ENCODE measurements at places on chromosomes 12 and 14. TPM values are rescaled to one million over a fixed set of nuclear protein-coding genes. Genes with fewer than 3 reads are reported as not detected.
A peak's percentile ranks its signal among the peaks of the same experiment; 100 is the strongest.

GRCh38 chr14:73663548-73664212 lies 18.9 kb downstream of the DNAL1 start:
- no peak overlapping the region for H3K27ac ChIP-seq
- H3K36me3 ChIP-seq, result no peaks in the 10 kb centered on the region
- no peaks in the 10 kb centered on the region for H3K27me3 ChIP-seq
- no peak for DNase-seq

MMP17 gene
- total RNA-seq, result 31.2 TPM

- H3K27ac ChIP-seq, result no peak overlapping the region
- peaks cover 12% of the 10 kb centered on the region for H3K4me1 ChIP-seq
- no peak for DNase-seq
- no peak overlapping the region for H3K4me3 ChIP-seq
Observed at GRCh38 chr12:12511021-12511783, 51.5 kb downstream of the DUSP16 start.

ACOT4 gene
- total RNA-seq, result not detected

- H3K27ac ChIP-seq, result no peak overlapping the region
- no peak overlapping the region for H3K4me3 ChIP-seq
- H3K27me3 ChIP-seq, result no peaks in the 10 kb centered on the region
Observed at GRCh38 chr12:29743801-29744200, 39.9 kb downstream of the TMTC1 start.

DNA sequence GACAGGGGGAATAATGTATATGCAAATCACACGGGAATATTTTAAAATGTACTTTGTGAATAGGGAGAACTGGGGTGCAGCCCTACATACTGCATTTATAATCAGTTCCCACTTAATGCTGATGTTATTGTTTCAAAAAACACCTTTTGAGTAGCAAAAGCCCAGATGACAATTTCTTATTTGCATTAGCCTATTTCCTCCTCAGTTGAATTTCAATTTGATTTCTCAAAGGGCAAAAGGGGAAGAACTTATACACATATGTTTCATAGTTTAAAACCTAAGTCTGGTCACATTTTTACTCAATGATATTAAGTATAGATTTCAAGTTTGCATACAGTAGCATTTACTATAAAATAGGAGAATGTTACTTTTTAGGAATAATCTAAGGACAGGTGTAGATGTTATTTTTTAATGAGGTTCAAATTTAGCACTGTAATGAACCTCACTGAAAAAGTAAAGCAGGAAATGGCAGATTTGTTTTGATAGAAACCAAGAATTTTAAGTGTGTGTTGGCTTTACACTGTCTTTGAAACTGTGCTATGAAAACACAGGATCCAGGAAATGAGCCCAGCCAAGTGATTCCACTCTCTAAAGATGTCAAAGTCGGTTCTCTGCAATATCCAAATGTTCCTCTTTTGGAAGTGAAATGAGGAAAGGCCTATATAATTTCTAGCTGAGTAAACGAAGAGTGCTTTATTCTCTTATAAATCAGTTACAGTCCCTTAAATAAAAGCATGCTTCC lies 367.4 kb downstream of the BTG1 start:
- H3K4me1 ChIP-seq, result peaks cover 31% of the 10 kb centered on the region
- H3K27ac ChIP-seq, result peak overlapping the region; percentile 74
- H3K27me3 ChIP-seq, result peaks cover 8% of the 10 kb centered on the region
- H3K36me3 ChIP-seq, result no peaks in the 10 kb centered on the region
- DNase-seq, result no peak

DNA sequence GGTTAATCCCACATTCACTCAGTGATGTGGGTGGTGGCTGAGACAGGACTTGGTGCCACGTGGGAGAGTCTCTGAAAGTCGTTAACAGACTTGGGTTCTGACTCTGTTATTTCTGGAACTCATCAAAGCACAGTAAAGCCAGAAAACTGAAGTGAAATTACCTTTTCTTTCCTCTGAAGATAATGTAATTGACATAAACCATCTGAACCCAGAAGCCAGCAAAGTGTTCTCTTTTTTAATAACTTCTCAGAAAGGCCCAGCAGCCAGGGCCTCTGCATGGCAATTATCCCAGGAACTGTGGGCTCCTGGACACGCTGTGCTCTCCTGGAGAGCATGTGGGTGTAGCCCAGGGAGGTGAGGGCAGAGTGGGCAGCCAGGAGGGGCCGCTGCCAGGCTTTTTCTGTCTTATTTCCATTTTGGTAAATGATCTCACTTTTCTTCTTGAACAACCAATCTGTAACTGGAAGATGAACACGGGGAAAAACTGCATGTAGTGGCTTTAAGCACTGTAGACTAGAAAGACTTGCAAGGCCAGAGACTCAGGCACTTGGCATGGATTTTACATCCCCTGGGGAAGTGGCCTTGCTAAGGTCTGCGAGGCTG lies 444.1 kb upstream of the TMEM132C start:
- H3K27ac ChIP-seq, result no peak overlapping the region
- no peak for DNase-seq
- no peaks in the 10 kb centered on the region for H3K36me3 ChIP-seq
- H3K4me3 ChIP-seq, result no peak overlapping the region

- no peaks in the 10 kb centered on the region for H3K36me3 ChIP-seq
- H3K4me1 ChIP-seq, result peaks cover 23% of the 10 kb centered on the region
- no peak overlapping the region for H3K27ac ChIP-seq
- DNase-seq, result no peak
- H3K27me3 ChIP-seq, result peaks cover 7% of the 10 kb centered on the region
- peak overlapping the region; percentile 96 for H3K4me3 ChIP-seq
Observed at GRCh38 chr14:63854330-63854729, 1.5 kb downstream of the SYNE2 start.

CD4 gene
- 0.26 TPM for total RNA-seq

- DNase-seq, result no peak
- H3K4me3 ChIP-seq, result no peak overlapping the region
- no peaks in the 10 kb centered on the region for H3K4me1 ChIP-seq
- no peaks in the 10 kb centered on the region for H3K36me3 ChIP-seq
Observed at GRCh38 chr14:99063620-99064225, 208.3 kb downstream of the BCL11B start.

- DNase-seq, result no peak
- H3K4me1 ChIP-seq, result peaks cover 44% of the 10 kb centered on the region
- peaks cover 3% of the 10 kb centered on the region for H3K27me3 ChIP-seq
- H3K4me3 ChIP-seq, result no peak overlapping the region
Observed at GRCh38 chr14:99791476-99792209, 1.6 kb upstream of the EML1 start.

- H3K4me3 ChIP-seq, result no peak overlapping the region
- no peaks in the 10 kb centered on the region for H3K4me1 ChIP-seq
- no peak overlapping the region for H3K27ac ChIP-seq
- H3K36me3 ChIP-seq, result no peaks in the 10 kb centered on the region
- no peaks in the 10 kb centered on the region for H3K27me3 ChIP-seq
Observed at GRCh38 chr14:106518054-106518943, 991.9 kb downstream of the TMEM121 start.

DNA sequence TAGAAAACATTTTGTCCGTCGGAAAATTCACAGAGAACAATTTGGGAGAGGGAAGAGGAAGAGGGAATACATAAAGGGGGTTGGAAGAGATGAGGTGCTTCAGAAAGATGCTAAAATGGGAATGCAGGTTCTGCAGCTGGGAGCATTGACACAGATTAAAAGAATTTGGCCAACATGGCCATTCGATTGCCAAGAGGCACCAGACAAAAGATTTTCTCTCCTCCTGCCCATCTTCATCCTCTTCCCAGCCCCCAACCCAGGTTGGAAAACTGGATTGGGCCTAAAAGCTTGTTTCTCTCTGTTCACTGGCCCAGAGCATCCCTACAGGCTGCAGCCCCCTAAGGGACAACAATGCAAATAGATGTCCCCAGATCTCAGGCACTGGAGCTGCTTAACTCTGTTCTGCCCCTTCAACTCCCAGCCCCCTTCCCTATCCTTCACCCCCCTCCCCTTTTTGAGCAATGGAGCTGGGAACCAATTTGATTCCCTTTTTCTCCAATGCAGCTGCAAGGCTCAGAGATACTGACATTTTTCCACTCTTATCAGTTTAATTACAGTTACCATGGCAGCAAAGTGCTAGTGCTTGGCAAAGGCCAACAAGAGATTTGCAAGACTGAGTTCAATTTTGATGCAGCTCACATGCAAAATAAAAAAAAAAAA lies 1.9 kb downstream of the LMO3 start:
- H3K4me1 ChIP-seq, result peaks cover 26% of the 10 kb centered on the region
- no peaks in the 10 kb centered on the region for H3K36me3 ChIP-seq
- DNase-seq, result no peak
- peaks cover 9% of the 10 kb centered on the region for H3K27me3 ChIP-seq

GRCh38 chr12:53706080-53706479 lies 21.2 kb downstream of the CALCOCO1 start:
- DNase-seq, result no peak
- no peaks in the 10 kb centered on the region for H3K36me3 ChIP-seq
- peaks cover 15% of the 10 kb centered on the region for H3K4me1 ChIP-seq
- no peak overlapping the region for H3K27ac ChIP-seq
- no peak overlapping the region for H3K4me3 ChIP-seq
- peaks cover 40% of the 10 kb centered on the region for H3K27me3 ChIP-seq

DNA sequence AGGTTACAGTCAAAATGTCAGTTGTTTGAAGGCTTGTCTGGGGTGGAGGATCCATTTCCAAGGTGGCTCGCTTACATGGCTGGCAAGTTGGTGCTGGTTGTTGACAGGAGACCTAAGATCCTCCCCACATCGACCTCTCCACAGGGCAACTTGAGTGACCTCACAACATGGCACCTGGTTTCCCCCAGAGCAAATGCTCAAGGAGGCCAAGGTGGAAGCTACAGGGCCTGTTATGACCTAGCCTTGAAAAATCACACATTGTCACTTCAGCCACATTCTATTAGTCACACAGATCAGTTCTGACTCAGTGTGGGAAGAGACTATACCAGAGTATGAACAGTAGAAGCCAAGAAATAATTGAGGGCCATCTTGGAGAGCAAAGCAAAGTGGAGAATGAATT lies 11.3 kb upstream of the GNG2 start:
- H3K27me3 ChIP-seq, result peaks cover 13% of the 10 kb centered on the region
- H3K4me3 ChIP-seq, result no peak overlapping the region
- H3K27ac ChIP-seq, result no peak overlapping the region
- H3K36me3 ChIP-seq, result no peaks in the 10 kb centered on the region
- H3K4me1 ChIP-seq, result peaks cover 26% of the 10 kb centered on the region

- H3K4me3 ChIP-seq, result no peak overlapping the region
- no peaks in the 10 kb centered on the region for H3K27me3 ChIP-seq
Observed at GRCh38 chr14:94446126-94446525, 6.5 kb downstream of the SERPINA11 start.

GALNT16 gene
- 0.05 TPM for total RNA-seq

DNA sequence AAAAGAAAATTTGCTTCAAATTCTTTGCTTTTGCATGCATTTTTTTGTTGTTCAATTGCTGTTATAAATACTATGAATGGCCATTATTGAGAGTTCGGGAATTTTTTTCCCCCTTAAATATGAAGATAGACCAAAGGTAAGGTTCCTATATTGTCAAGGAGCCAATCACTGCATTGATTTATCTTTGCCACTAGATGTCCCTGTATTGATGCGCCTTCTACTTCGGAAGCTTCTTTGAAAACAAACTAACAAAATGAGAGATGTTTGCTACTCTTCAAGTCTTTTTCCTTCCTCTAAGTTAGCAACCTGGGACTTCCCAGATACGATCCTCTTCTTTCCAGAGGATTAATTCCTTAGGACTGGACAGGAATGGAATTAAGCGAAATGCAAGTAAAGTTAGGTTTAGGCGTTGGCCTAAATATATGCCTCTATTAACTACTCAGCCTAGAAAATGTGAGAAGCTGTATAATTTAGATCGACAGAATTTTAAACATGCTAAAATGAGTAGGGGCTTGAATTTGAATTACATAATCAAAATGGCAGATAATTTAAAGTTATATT lies 318.1 kb downstream of the AEBP2 start:
- peaks cover 5% of the 10 kb centered on the region for H3K27me3 ChIP-seq
- H3K4me1 ChIP-seq, result peaks cover 36% of the 10 kb centered on the region
- H3K27ac ChIP-seq, result no peak overlapping the region
- H3K4me3 ChIP-seq, result no peak overlapping the region
- peaks cover 13% of the 10 kb centered on the region for H3K36me3 ChIP-seq
- peak; percentile 31 for DNase-seq

DNA sequence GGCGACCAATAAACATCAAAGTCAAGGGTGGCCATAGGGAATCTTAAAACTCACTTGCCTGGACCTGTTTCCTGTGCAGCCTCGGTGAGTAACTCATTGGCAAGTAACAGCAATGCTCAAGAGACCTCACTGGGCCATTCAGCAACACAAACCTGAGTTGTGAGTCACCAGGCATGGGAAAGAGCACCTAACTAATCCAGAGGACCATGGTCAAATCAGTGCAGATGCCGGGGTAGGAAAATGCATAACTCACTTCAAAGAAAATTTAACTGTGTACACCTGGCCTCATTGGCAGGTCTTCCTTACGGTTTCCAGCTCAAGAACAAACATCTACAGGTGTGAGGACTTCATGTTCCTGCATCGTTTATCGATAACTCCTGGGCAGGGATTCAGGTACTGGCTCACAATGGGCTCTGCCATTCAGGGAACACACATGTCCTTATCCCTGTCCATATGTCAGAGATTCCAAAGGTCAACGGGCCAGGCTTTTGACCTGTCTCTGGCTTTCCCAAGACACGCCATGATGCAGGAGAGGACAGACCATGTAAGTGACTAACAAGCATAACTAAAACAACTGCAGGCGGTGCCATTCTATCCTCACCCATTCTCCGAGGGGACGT lies 211.8 kb downstream of the ANO2 start:
- no peaks in the 10 kb centered on the region for H3K4me1 ChIP-seq
- H3K27ac ChIP-seq, result no peak overlapping the region
- no peak overlapping the region for H3K4me3 ChIP-seq
- no peak for DNase-seq
- peaks cover 4% of the 10 kb centered on the region for H3K27me3 ChIP-seq
- no peaks in the 10 kb centered on the region for H3K36me3 ChIP-seq

AQP5 gene
- total RNA-seq, result not detected

DNA sequence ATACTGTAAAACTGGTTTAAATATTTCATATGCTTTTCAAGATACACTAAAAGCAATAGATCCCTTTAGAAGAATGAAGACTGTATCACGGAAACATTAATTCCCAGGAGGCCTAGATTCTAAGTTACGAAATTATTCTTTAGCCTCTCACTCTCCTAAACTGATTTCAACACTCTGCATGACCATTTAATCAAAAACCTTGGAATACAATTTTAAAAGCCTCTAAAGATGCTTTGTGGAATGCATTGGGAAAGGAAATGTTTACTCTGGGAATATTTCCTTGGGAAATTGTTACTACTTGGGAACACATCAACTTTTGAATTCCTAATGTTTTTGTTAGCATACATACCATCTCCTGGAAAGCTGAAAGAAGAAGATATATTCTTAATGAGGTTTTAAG lies 255.7 kb upstream of the FAR2 start:
- no peaks in the 10 kb centered on the region for H3K4me1 ChIP-seq
- H3K4me3 ChIP-seq, result no peak overlapping the region
- no peak overlapping the region for H3K27ac ChIP-seq
- H3K36me3 ChIP-seq, result no peaks in the 10 kb centered on the region

NFE2 gene
- 0.28 TPM for total RNA-seq

All from HFFc6 (cell line).